ENCODE measurements at places on chromosomes 1 and 21. TPM values are rescaled to one million over a fixed set of nuclear protein-coding genes. Genes with fewer than 3 reads are reported as not detected.

HUNK gene
- total RNA-seq: 1.1 TPM

CRTC2 gene
- 122 TPM for total RNA-seq

DEPDC1 gene
- 0.14 TPM for total RNA-seq

CACNA1S gene
- total RNA-seq: not detected

SHE gene
- not detected for total RNA-seq

S100A7A gene
- not detected for total RNA-seq

GRCh38 chr1:101363891-101364318 is 127.1 kb downstream of the S1PR1 start:
- H3K4me3 ChIP-seq: no peak overlapping the region
- H3K4me1 ChIP-seq: no peaks in the 10 kb centered on the region
- no peak for DNase-seq
- H3K27ac ChIP-seq: no peak overlapping the region

DNA sequence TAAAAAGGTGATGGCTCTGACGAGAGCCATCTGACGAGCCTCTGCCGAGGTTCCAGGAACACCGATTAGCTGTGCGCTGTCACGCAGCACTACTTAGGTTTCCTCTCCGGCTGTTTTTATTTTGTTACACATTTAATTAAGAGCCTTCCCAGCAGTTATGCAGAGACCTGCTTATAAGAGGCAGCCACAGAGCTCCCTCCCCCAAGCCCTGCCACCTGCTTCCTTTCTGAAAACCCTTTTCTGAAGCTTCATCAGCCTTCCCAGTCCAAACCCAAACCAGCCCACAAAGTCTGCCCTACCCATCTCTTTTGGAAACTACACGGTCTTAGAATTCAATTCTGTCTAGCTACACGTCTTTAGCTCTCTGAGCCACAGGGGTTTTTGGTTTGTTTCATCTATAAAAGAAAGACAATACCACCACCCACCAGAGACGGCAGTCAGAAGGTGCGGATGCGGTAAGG is 49.1 kb downstream of the ERI3 start:
- H3K4me1 ChIP-seq: peaks cover 17% of the 10 kb centered on the region
- peak; percentile 29 for DNase-seq
- peaks cover 6% of the 10 kb centered on the region for H3K36me3 ChIP-seq
- no peak overlapping the region for H3K27ac ChIP-seq
- no peaks in the 10 kb centered on the region for H3K27me3 ChIP-seq

- no peak overlapping the region for H3K4me3 ChIP-seq
- no peak overlapping the region for H3K27ac ChIP-seq
- no peak for DNase-seq
- no peaks in the 10 kb centered on the region for H3K4me1 ChIP-seq
Observed at GRCh38 chr1:222326006-222326709, 221.7 kb downstream of the HHIPL2 start.

DNA sequence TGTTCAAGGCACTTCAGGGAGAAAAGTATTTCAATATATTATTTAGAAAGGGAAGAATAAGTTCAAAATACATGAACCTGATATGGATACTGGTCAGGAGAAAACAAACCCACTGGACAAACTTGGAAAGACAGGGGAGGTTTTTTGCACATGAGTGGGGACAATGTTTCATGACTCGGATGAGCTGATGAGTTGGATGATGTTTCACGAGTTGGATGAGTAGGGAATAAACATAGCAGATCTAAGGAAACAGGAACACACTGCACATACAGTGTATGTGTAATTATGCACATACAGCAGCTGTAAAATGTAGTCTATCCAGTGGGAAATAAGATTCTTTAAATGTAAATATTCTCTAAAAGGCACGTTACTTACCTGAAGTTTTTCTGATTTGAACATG is 682.9 kb upstream of the ADAMTS5 start:
- H3K36me3 ChIP-seq: no peaks in the 10 kb centered on the region
- no peak overlapping the region for H3K4me3 ChIP-seq
- DNase-seq: no peak
- H3K27ac ChIP-seq: no peak overlapping the region
- no peaks in the 10 kb centered on the region for H3K4me1 ChIP-seq

- H3K4me3 ChIP-seq: no peak overlapping the region
- H3K36me3 ChIP-seq: no peaks in the 10 kb centered on the region
- DNase-seq: no peak
Observed at GRCh38 chr1:4422504-4423289, 231.7 kb upstream of the AJAP1 start.

DNA sequence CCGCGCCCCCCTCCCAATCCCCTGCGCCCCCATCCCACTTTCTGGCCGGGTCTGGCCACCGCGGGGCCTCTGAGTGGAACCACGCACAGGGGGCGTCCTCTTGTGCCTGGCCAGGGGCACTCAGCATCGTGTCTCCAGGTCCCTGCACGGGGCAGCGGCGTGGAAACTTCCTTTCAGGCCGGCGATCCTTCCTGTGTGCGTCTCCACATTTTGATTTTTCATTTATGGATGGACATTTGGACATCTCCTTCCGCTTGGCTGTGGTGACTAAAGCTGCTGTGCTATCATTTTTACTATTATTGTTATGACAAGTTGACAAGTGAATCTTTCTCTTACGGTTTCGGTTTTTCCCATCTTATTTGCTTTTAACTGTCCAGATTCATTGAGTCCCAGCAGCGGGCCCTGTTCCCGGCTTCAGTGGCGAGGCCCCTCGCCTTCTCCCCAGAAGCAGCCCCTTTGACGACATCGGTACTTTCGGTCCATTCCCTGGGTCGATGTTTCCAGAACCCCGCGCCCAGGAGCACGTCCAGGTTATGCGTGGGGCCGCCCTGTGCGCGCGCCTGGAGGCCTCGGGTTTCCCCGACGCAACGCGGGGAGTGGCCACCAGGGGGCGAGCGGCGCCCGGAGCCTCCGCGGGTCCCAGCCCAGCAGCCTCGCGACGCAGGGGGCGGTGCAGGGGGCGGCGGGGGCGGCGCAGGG is 12.4 kb upstream of the SLC19A1 start:
- H3K4me1 ChIP-seq: peaks cover 43% of the 10 kb centered on the region
- peak overlapping the region; percentile 61 for H3K27ac ChIP-seq
- H3K4me3 ChIP-seq: peak overlapping the region; percentile 79

DNA sequence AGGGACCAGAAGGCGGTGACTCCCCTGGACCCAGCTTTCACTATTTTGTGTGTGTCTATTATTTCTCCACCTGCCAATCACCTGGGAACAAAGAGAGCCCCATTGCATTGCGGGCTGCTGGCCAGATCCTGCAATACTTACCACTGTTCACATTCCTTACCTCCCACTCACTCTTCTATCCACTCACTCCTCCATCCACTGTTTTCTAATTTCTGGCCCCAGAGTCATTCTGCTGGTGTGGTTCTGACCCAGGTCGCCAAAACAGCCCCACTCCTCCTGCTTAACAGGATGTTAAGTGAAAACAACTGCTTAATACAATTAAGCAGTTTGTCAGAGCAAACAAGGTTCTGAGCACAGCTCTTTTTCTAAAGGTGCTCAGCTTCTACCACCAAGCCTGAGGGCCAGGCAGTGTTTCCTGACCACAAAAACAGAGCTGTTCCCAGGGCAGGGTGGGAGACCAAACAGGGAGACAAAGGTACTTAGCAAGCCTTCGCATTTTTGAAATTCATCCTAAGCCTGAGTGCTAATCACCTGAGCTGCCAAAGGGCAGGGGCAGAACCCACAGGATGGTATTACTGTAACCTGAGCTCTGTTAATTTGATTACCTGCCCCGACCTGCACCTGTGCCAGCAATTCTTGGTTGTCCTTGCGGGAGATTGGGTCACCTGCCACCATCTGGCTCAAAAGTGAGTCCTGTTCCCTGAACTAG is 38.5 kb upstream of the EFCAB14 start:
- H3K4me1 ChIP-seq: no peaks in the 10 kb centered on the region
- no peak overlapping the region for H3K27ac ChIP-seq
- no peak overlapping the region for H3K4me3 ChIP-seq
- no peaks in the 10 kb centered on the region for H3K36me3 ChIP-seq

GRCh38 chr1:15070145-15070748 is 83.3 kb upstream of the TMEM51 start:
- H3K4me3 ChIP-seq: no peak overlapping the region
- peaks cover 3% of the 10 kb centered on the region for H3K27me3 ChIP-seq
- DNase-seq: no peak
- no peak overlapping the region for H3K27ac ChIP-seq
- no peaks in the 10 kb centered on the region for H3K36me3 ChIP-seq
- H3K4me1 ChIP-seq: no peaks in the 10 kb centered on the region

DNA sequence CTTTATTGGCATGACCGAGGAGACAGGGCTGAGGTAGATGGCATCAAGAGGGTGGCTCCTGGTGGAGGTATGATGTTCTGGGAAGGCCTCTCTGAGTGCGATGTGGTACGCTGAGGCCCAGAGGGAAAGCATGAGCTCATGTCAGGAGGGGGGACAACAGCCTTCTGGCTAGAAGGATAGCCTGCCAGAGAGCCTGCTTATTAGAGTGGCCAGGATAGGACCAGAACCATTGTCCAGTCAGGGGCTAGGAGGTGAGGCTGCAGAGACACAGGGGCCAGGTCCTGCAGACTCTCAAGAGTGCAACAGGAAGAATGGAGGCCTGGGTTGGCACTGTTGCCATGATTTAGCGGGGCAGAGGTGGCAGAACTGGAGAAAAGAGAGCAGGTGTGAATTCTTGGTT is 7.3 kb downstream of the ADARB1 start:
- H3K36me3 ChIP-seq: no peaks in the 10 kb centered on the region
- H3K4me1 ChIP-seq: peaks cover 80% of the 10 kb centered on the region
- no peak overlapping the region for H3K4me3 ChIP-seq
- H3K27me3 ChIP-seq: no peaks in the 10 kb centered on the region

- no peak overlapping the region for H3K27ac ChIP-seq
- H3K4me1 ChIP-seq: no peaks in the 10 kb centered on the region
- H3K36me3 ChIP-seq: peaks cover 16% of the 10 kb centered on the region
- H3K4me3 ChIP-seq: no peak overlapping the region
Observed at GRCh38 chr1:119966020-119966419, 69.7 kb upstream of the ADAM30 start.

- no peak overlapping the region for H3K27ac ChIP-seq
- H3K4me1 ChIP-seq: no peaks in the 10 kb centered on the region
- no peak for DNase-seq
- no peaks in the 10 kb centered on the region for H3K27me3 ChIP-seq
- H3K36me3 ChIP-seq: no peaks in the 10 kb centered on the region
- no peak overlapping the region for H3K4me3 ChIP-seq
Observed at GRCh38 chr1:87603626-87604025, 274.9 kb downstream of the LMO4 start.

GRCh38 chr1:58211869-58212268 is 334.7 kb downstream of the OMA1 start:
- DNase-seq: no peak
- no peaks in the 10 kb centered on the region for H3K36me3 ChIP-seq
- H3K4me3 ChIP-seq: no peak overlapping the region
- H3K4me1 ChIP-seq: no peaks in the 10 kb centered on the region
- no peaks in the 10 kb centered on the region for H3K27me3 ChIP-seq
- no peak overlapping the region for H3K27ac ChIP-seq

- no peaks in the 10 kb centered on the region for H3K4me1 ChIP-seq
- H3K27me3 ChIP-seq: no peaks in the 10 kb centered on the region
- H3K36me3 ChIP-seq: no peaks in the 10 kb centered on the region
- DNase-seq: no peak
Observed at GRCh38 chr1:35475856-35476674, 81.1 kb downstream of the KIAA0319L start.

- no peaks in the 10 kb centered on the region for H3K27me3 ChIP-seq
- H3K4me1 ChIP-seq: peaks cover 19% of the 10 kb centered on the region
- peak; percentile 10 for DNase-seq
- H3K36me3 ChIP-seq: no peaks in the 10 kb centered on the region
- H3K27ac ChIP-seq: no peak overlapping the region
- H3K4me3 ChIP-seq: no peak overlapping the region
Observed at GRCh38 chr1:232627645-232628334, 2.1 kb downstream of the SIPA1L2 start.

GRCh38 chr21:42840411-42841155 is 38.8 kb downstream of the WDR4 start:
- DNase-seq: no peak
- peaks cover 46% of the 10 kb centered on the region for H3K36me3 ChIP-seq
- no peak overlapping the region for H3K4me3 ChIP-seq
- no peak overlapping the region for H3K27ac ChIP-seq
- no peaks in the 10 kb centered on the region for H3K27me3 ChIP-seq

GRCh38 chr1:116763787-116764465 is 9.7 kb downstream of the CD2 start:
- peak overlapping the region; percentile 87 for H3K27ac ChIP-seq
- peaks cover 95% of the 10 kb centered on the region for H3K4me1 ChIP-seq
- H3K27me3 ChIP-seq: no peaks in the 10 kb centered on the region
- peak overlapping the region; percentile 39 for H3K4me3 ChIP-seq

DNA sequence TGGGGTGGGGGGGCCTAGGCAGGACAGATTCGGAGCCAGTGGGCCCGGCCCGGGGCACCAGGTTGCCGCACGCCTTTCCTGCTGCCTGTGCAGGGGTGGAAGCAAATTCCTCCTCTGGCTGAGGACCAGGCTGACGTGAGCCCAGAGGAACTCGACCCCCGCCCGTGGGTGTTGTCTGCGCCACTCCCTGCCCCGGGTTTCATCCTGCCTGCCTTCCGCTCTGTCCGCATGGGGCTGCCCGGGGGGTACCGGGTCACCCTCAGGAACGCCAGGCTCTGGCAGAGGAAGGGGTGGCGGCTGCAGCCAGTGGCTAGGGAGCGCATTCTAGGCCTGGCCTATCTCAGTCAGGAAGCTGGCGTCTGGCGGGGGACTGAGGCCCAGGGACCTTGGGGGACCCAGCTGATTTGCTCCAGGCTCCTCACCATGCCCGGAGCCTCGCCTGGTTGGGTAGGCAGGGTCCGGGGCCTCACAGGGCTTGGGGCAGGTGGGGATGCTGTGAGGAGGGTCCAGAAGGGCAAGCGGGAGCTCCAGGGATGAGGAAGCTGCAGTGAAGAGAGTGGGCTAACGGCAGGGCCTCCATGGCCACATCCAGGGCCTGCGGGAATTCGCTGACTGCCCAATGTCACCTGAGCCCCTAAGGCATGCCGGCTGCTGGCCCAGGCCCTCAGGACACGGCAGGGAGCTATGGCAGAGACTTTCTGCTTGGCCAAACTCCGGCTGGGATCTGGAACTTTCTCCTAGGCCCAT is 2.4 kb upstream of the IBA57 start:
- no peak overlapping the region for H3K4me3 ChIP-seq
- H3K36me3 ChIP-seq: no peaks in the 10 kb centered on the region
- peaks cover 2% of the 10 kb centered on the region for H3K27me3 ChIP-seq
- H3K27ac ChIP-seq: peak overlapping the region; percentile 96

- no peak overlapping the region for H3K4me3 ChIP-seq
- no peak overlapping the region for H3K27ac ChIP-seq
- peaks cover 48% of the 10 kb centered on the region for H3K27me3 ChIP-seq
- no peaks in the 10 kb centered on the region for H3K4me1 ChIP-seq
- H3K36me3 ChIP-seq: no peaks in the 10 kb centered on the region
Observed at GRCh38 chr1:2970311-2971071, 50.8 kb upstream of the ACTRT2 start.
